ENCODE measurements at places on chromosomes 1 and 21.

DNA sequence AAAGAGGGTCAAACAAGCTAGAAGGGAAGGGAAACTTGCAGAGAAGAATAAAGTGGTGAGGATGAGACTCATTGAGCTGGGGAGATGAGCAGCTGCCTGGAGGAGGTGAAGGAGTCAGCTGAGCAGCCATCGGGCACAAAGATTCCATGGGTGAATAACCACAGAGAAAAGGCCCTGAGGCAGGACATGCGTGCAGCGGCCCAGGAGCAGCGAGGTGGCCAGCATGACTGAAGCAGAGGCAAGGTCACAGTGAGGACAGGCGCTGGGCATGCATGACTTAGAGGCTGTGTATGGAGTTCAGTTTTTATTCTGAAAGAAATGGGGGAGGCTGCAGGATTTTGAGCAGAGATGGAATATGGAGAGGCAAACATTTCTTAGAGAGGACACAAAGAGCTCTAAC, 24.9 kb downstream of the OLFML2B start:
- DNase-seq: no peak

DNA sequence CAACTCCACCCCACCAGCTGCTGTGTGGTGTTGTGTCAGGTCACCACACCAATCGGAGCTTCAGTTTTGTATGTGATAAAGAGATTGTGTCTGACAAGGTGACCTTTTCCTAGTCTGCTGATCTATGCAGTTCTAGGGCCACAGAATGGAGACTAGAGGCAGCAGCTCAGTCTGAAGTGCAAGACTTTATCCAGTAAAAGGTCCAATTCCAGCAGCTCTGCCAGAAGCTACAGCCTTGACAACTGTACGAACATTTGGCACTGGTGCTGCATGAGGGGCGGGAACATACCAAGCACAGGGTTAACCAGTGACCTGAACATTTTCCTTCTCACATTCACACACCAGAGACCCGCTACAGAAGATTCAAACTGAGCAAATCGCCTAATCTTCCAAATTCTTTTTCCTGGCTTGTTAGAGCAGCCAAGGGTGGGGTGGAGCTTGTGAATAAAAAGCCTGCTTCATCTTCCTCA, 9.3 kb downstream of the FMO1 start:
- no peak for DNase-seq

DNA sequence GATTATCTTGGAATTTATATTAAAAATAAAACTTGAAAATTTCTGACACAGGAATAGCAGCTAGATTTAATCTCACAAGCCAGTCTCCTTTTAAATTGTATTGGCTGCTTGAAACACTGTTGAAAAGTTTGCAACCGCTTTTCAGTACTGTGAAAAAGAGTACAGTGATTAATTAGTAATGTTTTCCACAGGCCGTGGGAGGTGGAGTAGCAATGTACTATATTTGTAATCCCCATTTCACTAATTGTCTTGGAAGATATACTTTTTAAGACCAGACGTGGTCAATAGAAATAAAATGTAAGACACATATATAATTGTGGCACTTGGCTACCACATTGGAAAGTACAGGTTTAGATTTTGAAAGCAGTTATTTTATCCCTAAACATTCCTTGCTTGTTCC, 40.8 kb upstream of the MYOCOS start:
- no peak for DNase-seq

- no peak for DNase-seq
These were observed 80.3 kb upstream of the EXO1 start for GRCh38 chr1:241767737-241768136.

DNA sequence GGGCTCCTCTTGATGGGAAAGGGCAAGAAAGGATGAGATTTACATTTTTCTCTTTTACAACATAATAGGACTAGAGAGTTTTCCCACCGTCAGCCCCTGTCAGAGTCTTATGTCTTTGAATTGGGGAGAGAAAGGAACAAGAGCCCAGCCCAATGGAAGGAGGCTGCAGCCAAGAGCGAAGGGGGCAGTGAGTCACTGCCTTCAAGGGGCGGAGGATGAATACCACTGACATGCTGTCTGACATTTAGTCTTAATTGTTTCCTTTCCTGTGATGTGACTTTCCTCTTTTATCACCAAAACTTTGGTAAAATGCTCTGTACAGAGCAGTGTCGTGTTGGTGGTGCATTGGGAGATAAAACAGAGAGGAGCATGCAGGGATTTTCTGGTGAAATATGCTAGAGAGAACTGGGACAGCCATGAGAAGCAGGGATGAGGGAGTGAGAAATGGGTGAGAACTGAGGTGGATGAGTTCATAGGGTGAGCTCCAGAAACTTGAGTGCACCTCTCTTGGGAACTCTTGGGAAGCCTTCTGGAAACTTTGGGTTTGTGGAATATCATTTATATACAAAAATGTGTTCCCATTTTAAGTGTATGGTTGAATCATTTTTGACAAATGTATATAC, 179.9 kb upstream of the FGGY start:
- no peak for DNase-seq

DNA sequence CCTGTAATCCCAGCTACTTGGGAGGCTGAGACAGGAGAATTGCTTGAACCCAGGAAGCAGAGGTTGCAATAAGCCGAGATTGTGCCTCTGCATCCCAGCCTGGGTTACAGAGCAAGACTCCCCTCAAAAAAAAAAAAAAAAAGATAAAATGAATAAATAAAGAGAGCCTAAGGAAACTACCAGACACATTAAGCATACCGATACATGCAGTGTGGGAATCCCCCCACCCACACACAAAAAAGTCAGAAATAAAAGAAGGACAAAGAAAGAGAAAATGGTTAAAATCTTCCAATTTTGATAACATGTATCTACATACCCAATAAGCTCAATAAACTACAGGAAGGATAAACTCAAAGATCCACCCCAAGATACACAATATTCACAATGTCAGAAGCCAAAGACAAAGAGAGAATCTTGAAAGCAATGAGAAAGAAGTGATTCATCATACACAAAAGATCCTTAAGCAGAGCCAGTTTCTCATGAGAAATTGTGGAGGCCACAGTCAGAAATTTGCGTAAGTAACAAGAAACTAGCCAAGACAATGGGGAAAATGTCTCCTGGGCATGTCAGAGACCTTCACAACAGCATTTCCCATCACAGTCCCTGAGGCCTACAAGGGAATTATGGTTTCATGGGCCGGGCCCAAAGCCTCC, 1197.0 kb downstream of the AMY1C start:
- no peak for DNase-seq

DNA sequence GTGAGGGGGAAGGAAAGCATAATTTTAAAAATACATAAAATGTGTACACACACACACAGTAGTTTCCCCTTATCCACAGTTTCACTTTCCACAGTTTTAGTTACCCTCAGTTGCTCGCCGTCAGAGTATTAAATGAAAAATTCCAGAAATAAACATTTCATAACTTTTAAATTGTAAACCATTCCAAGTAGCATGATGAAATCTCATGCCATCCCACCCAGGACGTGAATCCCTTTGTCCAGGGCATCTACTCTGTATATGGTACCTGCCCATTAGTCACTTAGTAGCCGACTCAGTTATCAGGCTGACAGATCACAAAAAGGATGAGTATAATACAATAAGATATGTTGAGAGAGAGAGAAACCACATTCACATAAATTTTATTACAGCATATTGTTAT, 36.2 kb downstream of the EPS15 start:
- no peak for DNase-seq

DNA sequence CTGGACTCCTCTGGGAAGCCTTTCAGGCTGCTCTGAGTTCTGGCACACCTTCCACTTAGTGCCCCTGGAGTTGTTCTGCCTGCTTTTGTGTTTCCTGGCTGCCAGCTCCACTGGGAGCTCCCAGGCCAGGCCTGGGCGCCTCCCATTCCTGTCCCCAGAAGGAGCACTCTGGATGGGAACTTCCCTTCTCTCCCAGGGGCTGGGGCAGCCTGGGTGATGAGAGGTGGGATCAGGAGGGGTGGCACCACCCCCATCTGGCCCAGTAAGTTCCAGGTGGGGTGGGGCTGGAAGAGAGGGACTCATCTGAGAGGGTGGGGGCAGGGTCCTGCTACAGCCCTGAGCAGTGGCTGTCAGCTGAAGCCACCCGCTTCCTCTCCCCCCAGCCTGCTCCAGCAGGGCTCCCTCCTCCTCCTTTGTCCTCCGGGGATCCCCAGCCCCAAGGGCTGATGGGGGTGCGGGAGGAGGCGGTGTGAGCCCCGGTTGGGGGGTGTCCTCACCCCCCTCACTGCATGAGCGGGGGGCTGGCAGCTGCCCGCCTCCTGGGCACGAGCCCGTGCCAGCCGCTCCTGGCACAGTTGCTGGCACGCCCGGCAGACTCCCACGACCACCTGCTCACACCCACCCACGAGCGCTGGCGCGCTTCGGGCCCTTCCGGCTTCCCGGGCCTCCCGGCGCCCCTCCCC, 4.7 kb downstream of the FOXO6 start:
- DNase-seq: no peak

- DNase-seq: no peak
These were observed 1.6 kb downstream of the LMO4 start for GRCh38 chr1:87330057-87330884.

DNA sequence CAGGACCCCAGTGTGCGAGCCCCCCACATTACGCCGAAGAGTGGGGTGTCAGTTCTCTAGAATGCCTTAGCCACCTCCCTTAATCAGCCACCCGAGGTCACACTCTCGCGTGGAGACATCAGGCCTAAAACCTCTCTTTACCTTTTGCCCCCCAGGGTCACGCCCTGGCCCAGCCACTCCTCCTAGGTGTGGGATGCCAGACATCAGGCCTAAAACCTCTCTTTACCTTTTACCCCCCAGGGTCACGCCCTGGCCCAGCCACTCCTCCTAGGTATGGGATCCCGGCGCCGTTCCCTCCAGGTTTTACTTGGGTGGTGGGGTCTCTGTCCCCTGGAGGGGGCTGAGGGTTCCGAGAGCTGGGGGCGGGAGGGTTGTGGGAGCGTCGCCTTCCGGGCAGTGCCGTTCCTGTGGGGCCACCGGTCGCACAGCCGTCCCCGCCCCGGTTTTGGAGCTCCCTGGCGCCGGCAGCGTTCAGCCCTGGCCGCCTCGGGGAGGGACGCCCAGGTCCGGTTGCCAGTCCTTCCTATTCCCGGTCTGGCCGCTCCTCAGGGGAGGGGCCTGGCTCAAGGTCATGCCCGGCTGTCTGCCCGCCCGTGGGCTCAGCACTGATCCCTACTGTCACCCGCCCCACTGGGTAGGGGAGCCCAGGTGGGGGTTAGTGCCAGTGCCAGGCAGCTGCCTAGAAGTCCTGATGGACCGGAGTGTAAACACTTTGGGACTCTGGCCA, 882 bp downstream of the VPS13D start:
- no peak for DNase-seq

GRCh38 chr1:98264727-98265126, 343.9 kb upstream of the DPYD start:
- no peak for DNase-seq

DNA sequence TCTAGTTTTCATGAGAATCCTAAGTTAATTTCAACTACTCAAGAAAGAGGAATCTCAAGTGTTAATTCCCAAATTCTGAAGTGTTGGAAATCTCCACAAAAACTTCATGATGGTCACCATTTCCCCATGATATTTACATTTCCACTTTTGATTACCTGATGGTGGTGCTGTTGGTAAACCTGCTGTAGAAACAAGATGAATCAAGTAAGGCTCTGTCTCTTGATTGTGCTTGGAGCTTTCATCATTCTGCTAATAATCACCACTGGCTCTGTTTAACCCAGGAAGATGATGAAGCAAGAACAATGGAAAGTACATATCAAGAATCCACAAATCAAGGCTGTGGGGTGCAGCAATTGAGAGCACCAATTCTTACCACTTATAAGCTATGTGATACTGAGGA, 77.8 kb downstream of the C4BPA start:
- DNase-seq: no peak

DNA sequence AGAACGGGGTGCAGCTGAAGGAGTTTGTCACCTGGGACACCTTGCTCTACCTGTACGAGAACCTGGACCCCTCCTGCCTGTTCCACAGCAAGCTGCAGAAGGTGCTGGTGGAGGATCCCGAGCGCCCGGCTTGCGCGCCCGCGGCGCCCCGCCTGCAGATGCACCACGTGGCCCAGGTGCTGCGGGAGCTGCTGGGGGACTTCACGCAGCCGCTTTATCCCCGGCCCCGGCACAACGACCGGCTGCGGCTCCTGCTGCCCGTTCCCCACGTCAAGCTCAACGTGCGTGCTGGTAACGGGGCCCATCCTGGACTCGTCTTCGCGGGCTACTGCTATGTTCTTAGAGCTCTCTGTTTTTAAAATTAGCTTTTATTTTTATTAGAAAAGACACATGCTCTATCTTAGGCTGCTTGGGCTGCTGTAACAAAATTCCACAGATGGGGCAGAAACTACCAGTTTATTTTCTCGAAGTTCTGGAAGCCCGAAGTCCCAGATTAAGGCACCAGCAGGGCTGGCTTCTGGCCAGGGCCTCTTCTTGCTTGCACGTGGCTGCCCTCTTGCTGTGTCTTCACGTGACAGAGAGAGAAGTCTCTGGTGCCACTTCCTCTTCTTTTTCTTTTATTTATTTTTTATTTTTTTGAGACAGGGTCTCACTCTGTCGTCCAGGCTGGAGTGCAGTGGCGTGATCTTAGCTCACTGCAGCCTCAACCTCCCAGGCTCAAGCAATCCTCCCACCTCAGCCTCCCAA, 38.1 kb downstream of the TRPM2 start:
- no peak for DNase-seq

GRCh38 chr1:246295340-246295739, 211.7 kb downstream of the SMYD3 start:
- no peak for DNase-seq

DNA sequence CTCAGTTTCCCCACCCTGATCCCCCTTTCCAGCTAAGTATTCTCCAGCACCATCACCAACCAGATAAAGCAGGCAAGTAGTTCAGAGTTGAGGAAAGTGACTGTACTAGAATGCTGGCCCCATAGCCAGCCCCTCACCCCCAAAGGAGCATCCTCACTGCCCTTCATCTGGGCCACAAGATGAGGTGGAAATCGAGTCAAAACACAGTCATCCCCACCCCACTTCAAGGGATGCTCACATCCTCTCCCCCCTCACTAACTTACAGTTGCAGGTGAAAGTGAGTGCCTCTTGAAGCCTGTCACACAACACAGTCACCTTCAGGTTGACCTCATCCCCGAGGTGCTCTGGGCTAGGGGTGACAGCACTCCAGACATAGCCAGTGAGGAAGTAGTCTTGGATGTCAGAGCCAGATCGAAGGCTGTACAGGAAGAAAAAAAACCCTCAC, 30.4 kb downstream of the PIK3C2B start:
- no peak for DNase-seq

GRCh38 chr1:53413175-53414001, 45.8 kb upstream of the DMRTB1 start:
- DNase-seq: no peak
